ENCODE measurements at places on chromosomes 13 and 19.

DNA sequence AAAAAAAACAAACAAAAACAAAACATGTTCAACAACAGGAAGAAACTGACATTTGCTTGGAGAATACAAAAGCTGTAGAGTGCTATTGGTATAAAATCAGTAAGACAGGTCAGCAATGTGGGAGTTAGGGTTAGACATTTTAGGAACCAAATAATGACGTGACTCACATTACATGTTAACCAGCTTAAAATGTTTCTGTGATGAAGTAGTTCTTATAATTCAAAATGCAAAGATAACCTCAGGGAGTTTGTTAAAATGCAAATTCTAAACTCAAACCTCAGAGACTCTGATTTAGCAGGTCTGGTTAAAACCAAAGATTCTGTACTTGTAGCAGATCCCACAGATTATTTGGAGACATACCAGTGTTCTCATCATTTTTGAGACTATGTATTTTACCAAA lies 549.4 kb upstream of the SLITRK1 start:
- DNase-seq, result no peak

DNA sequence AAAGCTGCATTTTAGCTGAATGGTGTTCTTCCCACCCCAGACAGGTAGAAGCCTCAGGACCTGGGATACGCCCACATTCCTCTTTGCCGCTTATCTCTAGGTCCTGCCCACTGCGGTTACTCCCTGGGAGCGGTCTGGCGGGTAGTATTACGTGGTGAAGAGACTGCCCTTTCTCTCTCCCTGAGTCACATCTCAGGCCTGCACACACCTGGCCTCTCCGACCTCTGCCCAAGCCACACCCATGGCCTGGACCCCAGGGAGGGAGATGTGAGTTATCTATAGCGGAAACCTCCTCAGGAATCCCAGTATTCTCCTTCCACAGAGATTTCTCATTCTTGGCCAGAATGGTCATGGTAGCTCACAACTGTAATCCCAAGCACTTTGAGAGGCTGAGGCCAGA lies 17.3 kb downstream of the RHPN2 start:
- DNase-seq, result no peak

DNA sequence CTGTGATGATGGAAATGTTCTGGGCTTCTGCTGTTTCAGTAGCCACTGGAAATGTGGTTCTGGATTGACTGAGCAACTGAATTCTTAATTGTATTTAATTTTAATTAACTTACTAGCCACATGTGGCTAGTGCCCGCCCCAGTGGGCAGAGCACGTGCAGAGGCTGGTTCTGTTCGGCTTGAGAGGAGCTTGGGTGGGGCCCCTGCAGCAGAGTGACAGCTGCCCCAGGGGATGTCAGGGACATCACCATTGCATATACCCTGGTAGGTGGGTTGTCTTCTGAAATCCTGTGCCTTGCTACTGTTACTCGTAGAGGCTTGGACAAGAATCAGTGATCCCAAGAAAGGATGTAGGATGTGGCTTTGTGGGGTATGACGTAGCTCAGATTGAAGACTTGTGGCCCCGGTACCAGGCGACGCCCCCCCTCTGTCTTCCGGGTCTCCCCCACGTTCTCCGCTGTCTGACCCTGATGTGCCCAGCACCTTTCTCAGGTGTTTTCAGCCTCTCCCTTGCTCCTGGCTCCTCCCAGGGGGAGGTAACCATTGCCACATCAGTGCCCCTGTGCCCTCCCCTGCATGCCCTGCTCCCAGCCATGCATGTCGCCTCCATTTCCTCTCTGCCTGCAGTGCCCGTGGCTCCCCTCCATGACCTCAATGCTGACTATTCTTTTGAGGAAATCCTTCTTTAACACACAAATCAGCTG lies 102.6 kb upstream of the RNF113B start:
- DNase-seq, result no peak

DNA sequence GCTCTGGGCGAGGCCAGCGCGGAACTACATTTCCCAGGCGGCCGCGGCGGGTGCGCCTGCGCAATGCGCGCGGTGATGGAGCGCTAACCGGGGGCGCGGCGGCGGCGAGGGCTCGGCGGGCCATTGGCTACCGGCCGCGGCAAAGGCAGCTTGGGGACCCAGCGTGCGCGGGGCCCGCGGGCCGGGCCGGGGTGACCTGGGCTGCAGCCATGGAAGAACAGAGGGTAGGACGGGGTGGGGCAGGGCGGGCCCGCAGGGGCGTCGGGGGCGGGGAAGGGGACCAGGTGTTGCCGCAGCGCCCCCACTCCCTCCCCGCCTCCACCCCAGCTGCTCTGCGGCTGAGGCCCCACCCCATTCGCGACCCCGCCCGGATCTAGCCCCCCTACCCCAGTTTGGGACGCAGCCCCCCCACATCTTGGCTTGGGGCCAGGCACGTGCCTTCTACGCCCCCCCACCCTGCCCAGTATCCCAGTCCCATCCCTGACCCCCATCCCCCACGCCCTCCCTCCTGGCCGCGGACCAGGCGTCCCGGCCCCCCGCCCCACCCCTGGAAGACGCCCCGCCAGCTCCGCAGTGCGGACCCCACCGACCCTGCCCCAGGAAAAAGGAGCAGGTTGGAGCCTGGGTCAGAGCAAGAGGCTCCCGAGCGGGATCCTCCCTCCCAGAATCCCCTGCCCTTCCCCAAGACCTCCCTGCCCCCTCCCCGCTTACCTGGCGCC lies at the start of gene FSD1:
TSS of gene FSD1 (plus strand) at position 61 of the 719 bp plus-strand sequence. CDS start at position 210, 149 bp downstream.
- no peak for DNase-seq

DNA sequence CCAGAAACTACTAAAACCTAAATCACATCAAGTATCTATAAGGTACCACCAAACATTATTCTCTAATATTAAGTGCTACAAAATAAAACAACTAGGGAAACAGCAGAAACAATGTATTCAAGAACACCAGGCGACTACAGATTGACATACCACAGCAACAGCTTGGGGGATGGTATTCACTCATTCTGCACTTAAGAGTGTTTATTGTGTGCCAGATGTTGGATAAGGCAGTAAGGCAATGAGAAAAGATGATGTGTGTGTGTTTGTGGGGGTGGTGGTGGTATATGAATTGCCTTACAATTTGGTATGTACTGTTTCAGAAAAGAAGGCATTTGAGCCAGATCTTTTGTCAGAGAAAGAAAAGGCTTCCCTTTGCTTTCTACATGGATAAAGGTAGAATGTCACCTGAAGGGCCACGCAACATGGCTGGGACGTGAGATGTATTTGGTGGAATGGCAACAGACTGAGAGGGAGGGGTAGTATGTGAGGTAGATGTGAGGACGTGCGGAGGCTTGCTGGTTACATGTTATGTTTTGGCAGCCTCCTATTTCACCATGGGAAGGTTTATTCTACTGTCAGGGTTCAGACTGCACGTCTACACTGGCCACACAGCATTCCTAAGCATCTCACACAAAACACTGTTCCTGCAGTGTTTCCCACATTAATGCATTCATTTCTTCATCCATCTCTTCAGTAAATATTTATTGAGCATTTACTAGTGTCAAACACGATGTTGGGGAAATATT lies 300.7 kb downstream of the KLF12 start:
- no peak for DNase-seq

- no peak for DNase-seq
Measured at GRCh38 chr13:106589716-106590115, 21.8 kb upstream of the ARGLU1 start.

- DNase-seq, result no peak
Measured at GRCh38 chr13:51221108-51221507, 1.1 kb upstream of the FAM124A start.

- no peak for DNase-seq
Measured at GRCh38 chr13:23506807-23507291, 63.4 kb upstream of the TNFRSF19 start.

DNA sequence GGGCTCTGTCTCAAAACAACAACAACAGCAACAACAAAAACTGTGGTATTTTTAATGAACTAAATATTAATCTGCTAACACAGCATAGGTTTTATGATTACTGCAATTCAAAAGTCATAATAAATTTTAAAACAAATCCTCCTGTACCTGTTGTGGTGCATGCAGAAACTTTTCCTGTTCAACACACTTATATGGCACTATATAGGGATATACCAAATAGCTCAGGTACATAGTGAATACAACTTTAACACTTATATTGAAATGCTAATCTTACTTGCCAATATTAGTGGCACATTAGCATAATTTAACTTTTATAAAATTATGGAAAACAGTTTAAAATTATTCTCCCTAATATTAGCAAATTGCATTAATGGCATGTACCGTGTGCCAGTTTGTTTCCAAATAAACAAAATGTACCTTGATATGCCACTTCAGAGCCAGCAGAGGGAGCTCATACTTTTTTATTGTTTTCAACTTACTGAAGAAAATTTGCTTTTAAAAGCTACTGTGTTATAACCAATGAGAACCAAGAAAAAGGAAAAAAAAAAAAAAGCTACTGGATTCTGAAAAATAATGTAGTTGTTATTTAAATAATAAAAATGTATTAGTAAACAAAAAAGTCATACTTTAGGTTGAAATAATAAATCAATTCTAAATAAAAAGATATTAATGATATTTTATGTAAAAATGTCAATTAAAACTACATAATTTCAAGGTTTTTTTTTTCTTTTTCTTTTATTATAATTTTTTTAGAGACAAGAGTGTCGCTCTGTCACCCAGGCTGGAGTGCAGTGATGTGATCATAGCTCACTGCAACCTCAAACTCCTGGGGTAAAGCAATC lies 18.0 kb upstream of the RBM26 start:
- DNase-seq, result no peak

DNA sequence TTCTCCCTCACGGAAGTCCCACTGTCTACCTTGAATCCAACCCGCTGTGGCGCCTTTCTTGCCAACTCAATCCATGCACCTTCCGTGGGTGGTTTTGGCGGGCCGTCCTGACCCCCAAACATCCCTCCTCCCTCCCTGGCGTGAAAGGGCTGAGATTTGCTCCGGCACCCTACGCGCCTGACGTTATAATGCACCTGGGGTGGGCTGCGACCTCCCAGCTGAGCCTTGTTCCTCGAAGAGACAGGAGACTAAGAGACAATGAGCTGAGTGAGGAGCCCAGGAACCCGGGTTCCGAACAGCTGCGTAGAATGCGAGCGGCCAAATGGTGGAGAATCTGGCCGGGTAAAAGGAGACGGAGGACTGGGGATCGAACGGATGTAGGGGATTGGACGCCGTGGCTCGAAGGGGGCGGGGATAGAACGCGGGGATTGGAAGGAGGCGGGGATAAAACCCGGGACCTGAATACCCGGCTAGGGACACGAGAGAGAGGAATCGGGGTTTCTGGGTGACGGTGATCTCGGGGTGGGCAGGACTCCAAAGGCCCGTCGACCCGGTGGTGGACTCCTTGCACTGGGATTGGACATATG lies at the start of gene CPT1C:
TSS of gene CPT1C (plus strand) at position 461 of the 587 bp plus-strand sequence. CDS start 1,137 bp downstream, outside the sequence.
- peak; percentile 94 for DNase-seq

- no peak for DNase-seq
Measured at GRCh38 chr19:17107546-17108452, 32.2 kb downstream of the MYO9B start.

- DNase-seq, result no peak
Measured at GRCh38 chr19:39276740-39277139, 8.5 kb downstream of the IFNL2 start.

DNA sequence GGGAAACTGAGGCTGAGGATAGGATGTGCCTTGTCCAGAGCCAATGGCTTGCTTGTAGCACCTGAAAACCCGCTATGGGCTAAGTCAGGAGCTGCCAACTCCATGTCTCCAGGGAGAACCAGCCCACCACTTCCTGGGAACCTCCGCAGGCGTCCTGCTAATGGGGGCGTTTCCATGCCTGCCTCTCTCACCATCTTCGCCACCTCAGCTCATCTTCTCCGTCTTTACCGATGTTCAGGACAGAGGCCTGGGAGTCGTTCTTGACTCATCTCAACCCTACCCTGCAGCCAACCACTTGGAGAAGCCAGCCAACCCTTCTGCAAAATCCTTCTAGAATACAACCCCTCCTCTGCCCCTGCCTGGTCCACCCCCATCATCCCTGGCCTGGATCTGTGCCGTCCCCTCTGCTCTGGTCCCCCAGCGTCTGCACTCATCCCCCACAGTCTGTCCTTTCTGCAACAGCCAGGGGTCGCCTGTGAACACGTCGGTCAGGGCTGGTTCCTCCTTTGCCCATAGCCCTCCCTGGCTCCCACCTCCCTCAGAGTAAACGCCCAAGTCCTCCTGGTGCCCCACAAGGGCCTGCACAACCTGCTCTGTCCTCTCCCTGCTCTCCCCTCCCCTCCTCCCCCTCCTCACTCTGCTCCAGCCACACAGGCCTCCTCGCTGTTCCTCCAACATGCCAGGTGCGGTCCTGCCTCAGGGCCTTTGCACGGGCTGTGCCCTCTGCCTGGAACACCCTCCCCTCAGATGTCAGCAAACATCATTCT lies 31.0 kb downstream of the PTPRS start:
- no peak for DNase-seq

GRCh38 chr13:101332583-101332982 lies 83.7 kb downstream of the NALCN start:
- no peak for DNase-seq

GRCh38 chr19:17841810-17842662 lies 5.7 kb downstream of the JAK3 start:
- DNase-seq, result no peak

- peak; percentile 92 for DNase-seq
Measured at GRCh38 chr13:23979361-23980159, 82.3 kb upstream of the C1QTNF9B start.

- no peak for DNase-seq
Measured at GRCh38 chr13:106172176-106172905, 363.1 kb downstream of the EFNB2 start.

- peak; percentile 94 for DNase-seq
Measured at GRCh38 chr19:6744381-6745301, 5.2 kb downstream of the TRIP10 start.

DNA sequence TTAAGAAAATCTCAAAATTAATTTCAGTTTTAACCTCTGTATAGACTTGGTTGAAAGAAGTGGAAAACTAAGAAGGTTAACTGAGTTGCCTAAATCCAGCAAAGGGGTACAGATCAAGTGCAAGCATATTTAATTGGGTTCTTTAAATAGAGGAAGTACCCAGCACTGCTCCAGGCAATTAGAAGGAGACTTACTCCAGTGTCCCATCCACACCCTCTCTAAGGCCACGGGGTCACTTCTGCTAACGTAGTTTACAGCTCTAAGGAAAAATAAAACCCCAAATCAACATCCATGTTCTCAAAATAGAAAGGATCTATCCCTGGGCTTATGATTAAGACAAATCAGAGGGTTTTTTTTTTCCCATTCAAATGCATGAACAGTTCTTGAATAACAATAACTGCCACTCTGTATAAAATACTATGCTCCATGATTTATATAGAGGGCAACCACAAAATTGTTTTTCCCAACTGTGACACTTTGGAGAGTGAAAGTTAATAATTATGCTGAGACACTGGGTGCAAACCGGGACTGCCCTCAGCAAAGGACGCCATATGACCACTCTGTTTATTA lies 4.6 kb downstream of the FRY start:
- no peak for DNase-seq

- no peak for DNase-seq
Measured at GRCh38 chr13:64090311-64090710, 2674.7 kb upstream of the PCDH20 start.

All from esophagus muscularis mucosa (tissue), 4 donors.